ENCODE measurements at places on chromosomes 11 and 22. TPM values are rescaled to one million over a fixed set of nuclear protein-coding genes. Genes with fewer than 3 reads are reported as not detected.

OR6T1 gene
- total RNA-seq = not detected

CSTF3 gene
- total RNA-seq = 23.2 TPM

CCDC157 gene
- total RNA-seq = 0.38 TPM

LINC01488 gene
- total RNA-seq = not detected

TCN1 gene
- 4.2 TPM for total RNA-seq

HBD gene
- total RNA-seq = not detected

SLC17A6 gene
- total RNA-seq = not detected

MAPK12 gene
- 14.1 TPM for total RNA-seq

SLN gene
- not detected for total RNA-seq

VPREB1 gene
- not detected for total RNA-seq

WNT7B gene
- total RNA-seq = 23.9 TPM

WT1 gene
- not detected for total RNA-seq

ART1 gene
- not detected for total RNA-seq

GPR83 gene
- total RNA-seq = under 0.01 TPM

CASP5 gene
- not detected for total RNA-seq

OR4C3 gene
- total RNA-seq = not detected

APOL5 gene
- not detected for total RNA-seq

PHOX2A gene
- total RNA-seq = not detected

CCT8L2 gene
- total RNA-seq = not detected

IGSF9B gene
- total RNA-seq = under 0.01 TPM

AIFM3 gene
- total RNA-seq = 2.8 TPM

FAM111B gene
- under 0.01 TPM for total RNA-seq

SLCO2B1 gene
- not detected for total RNA-seq

THY1 gene
- total RNA-seq = 0.13 TPM

Measured in bronchial epithelial cell (primary cell).